ENCODE measurements at places on chromosomes 16 and 17.

DNA sequence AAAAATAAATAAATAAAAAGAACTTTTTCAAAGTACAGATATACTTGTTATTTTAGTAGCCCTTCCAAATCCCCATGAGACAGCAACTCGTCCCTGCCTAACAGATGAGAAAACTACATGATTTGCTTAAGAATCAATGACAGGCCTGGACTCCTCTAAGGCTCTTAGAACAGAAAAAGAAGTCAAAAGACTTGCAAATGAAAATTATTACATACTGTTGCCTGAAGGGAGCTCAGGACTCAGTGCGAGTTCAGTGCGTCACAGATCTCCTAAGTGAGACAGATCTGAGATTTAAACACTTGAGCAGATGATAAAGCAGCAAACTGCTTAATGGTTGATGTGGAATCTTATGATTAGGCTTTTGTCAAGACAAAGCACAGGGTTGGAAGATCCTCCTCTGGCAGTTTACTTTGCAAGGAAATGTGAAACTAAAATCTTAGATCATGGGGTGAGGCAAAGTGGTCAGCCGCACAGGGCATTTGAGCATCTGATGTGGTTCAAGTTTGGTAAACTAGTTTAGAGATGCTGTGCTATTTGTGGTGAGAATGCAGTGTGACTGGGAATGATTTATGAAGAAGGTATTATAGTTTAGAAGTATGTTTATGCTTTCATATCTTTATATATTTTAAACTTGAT is 138.1 kb downstream of the TRIM37 start:
- no peak for DNase-seq

- no peak for DNase-seq
Observed at GRCh38 chr17:67558740-67559380, 158.9 kb upstream of the NOL11 start.

GRCh38 chr17:65523853-65524664 is 37.4 kb downstream of the AXIN2 start:
- no peak for DNase-seq

DNA sequence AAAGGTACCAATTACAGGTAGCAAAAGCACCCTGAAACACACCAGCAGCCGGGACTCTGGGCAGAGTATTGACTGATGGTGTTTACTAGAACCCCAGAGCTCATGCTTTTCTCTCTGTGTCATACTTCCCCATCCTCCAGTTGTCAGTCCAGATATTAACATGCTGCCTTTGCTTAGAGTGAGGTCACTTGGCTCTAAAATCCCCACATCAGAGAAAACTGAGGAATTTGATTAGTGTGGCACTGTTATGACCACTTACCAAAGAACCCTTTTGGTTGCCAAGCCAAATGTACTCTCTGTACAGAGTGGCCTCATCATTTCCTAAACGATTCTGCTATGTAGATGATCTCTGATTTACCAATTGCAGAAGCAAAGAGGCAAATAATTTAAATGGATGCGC is 80.4 kb downstream of the ABCC12 start:
- peak; percentile 86 for DNase-seq

- DNase-seq, result peak; percentile 23
Observed at GRCh38 chr16:1407753-1408152, 6.8 kb downstream of the UNKL start.

GRCh38 chr17:9944704-9945103 is 39.6 kb upstream of the RCVRN start:
- no peak for DNase-seq

GRCh38 chr17:82110298-82110697 is 12.3 kb upstream of the FASN start:
- DNase-seq, result no peak

DNA sequence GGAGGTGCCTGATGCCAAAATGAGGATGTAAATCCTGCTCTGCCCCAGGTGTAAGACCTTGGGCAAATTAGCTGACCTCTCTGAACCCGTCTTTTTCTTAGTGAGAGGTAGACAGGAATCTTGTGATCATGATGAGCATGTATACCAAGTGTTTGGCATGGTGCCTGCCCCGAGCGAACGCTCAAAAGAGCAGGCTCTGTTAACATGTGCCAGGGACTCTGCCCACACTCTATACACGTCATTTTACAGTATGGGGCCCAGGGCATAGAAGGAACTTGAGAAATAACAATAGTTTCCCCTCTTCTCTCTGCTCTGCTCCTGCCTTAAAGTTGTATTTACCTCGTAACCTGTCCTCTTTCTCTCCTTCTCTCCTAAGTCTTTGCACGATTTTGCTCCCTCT is 9.3 kb upstream of the MAF start:
- no peak for DNase-seq

DNA sequence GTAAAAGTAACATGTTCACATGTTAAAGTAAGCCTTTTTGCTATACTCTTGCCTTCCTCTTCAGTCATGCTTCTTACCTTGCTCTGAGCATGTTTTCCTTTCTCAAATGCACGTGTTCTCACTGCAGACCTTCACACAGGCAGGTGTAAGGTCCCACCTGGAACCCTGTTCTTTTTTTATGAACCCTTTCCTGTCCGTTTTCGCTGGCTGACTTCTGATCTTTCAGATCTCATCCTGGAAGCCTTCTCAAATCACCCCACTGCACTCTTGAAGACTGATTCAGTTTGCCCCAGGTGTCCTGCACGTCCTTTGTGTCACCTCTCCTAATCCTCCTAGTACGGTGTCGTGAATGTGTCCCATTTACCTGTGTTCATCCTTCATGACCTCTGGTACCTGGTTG is 313.6 kb downstream of the SNX29 start:
- no peak for DNase-seq

- no peak for DNase-seq
Observed at GRCh38 chr16:48446534-48446920, 61.3 kb upstream of the SIAH1 start.

DNA sequence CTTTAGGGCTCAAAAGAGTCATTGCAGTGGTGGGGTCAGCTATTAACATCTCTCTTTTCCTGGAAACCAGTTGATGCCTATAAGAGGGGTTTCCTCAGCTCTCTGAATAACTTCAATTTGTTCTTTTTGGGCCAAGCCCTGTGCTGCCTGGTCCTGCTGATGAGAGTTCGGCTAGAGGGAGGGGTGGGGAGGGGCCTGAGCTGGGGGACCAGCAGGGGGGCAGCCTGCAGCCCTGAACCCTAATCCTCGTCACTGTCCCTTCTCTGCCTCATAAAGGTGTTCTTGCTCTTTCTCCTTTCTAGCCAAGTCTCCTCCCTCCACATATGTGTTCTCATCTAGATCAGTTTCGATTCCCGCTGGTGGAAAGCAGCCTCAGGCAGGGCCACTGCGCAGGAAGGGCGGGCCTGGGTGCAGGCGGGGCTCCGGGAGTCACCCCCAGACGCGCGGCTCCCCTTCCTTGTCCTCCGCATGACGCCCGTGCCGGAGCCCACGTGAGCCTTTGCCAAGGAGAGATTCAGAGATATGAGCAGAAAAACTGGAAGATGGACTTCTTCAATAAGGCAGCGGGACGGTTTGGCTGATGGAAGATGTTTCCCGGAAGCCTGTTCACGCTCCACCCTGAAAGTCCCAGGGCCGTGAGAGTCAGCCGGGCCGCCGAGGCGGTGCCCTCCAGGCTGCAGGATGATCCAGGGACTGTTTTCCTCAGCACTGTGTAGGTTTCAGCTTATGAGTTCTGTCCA is 15.0 kb upstream of the RHOT1 start:
- peak; percentile 88 for DNase-seq

DNA sequence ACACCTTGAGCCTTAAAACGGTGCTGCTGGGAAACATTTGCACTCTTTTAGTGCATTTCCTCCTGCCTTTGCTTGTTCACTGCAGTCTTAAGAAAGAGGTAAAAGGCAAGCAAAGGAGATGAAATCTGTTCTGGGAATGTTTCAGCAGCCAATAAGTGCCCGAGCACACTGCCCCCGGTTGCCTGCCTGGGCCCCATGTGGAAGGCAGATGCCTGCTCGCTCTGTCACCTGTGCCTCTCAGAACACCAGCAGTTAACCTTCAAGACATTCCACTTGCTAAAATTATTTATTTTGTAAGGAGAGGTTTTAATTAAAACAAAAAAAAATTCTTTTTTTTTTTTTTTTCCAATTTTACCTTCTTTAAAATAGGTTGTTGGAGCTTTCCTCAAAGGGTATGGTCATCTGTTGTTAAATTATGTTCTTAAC is 4.4 kb downstream of the SOX9 start:
- peak; percentile 48 for DNase-seq

DNA sequence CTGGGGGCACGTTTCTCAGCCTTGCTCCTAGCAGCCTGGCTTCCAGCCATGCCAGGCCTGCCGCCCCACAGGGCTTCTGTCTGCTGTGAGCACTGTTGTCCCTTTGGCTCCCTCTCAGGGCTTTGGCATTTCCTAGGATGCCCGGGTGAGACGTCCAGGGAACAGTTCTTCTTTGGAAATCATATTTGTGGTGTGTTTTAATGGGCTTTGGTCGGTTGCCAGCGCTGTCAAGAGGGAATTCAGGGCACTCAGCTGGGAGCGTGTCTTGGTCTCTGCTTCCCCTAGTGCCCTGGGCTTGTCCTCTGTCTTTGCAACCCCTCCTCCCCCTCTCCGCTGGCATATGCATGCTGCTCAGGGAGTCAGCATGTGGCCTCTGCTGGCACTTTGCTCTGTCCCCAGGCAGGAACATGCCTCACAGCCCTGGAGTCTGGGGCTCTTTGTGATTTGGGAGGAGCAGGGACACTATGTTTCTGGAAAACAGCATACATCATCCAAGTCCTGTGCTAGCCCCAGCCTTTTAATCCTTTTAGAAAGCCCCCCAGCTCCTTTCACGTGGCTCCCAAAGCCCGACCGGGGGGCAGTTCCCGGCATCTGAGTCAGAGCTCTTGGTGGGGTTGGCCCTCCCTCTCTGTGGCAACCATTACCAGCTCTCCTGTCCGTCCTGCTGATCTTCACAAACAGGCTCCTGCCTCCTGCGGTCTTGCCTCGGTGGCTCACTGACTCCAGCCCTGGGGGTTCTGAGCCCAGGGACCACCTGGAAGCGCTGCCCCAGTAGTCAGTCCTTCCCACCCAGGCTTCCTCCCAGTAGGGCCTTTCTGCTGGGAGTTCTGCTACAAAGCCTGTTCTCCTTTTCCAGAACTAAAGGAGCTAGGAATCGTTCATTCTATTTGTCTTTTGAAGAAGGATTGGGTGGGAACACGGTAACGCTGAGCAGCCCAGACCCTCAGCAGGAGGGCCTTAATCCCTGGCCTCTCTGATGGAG is 26.7 kb downstream of the SAP30BP start:
- DNase-seq, result peak; percentile 97

GRCh38 chr16:50740736-50741135 is 1.1 kb upstream of the CYLD start:
- no peak for DNase-seq

DNA sequence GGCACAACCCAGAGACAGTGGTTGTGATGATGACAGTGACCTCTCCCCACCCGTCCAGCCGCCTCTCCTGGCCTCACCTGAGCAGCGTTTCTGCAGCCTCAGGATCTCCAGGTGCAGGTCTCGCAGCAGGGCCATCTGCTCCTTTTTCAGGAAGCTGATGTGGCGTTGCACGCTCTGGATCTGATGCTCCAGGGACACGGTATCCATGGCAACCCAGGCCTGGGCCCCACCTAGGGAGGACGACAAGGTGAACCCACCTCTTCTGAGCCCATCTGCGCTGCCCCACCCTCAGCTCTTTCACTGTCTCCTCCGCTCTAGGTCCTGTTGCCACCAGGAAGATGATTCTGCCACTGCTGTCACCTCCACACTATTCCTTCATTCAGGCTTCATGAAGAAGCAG is 14.5 kb downstream of the CCDC92B start:
- DNase-seq, result no peak

- DNase-seq, result peak; percentile 89
Observed at GRCh38 chr16:58264961-58265479, 29.8 kb downstream of the PRSS54 start.

DNA sequence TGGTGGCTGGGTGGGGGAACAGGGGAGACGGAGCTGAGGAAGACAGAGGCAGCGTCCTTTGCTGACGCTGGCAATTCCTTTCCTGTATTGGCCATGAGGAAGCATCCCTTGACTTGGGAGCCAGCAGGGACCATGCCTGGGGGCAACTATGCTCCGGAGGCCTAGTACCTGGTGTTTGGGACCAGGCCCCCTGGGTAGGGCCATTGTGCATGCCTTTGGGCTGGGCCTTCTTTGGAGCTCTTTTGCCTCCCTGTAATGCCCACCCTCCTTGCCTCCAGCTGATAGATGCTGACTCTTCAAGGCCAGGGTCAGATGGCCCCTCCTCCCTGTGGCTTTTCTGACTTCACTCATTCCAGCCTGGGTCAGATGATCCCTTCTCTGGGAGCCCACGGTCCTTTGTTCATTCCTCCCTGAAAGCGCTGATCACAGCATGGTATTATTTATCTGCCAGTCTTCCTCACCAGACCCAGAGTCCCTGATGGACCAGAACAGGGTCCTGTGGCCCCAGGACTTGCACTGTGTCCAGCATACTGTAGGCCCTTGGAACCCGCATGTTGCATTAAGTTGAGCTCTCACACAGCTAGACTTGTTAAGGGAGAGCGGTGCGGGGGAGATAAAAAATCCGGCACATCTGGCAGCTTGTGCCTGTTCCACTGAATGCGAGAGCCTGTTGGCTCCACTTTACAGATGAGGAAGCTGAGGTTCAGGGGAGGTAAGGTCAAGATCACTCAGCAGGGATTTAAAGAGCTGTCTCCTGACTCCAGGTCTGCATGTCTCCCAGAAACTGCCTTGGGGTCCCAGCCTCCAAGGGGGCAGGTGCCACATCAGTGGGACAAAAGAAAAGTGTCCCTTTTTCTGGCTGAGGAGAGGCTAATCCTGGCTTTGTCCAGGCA is 2.9 kb downstream of the STARD3 start:
- peak; percentile 37 for DNase-seq

GRCh38 chr17:56752263-56752836 is 81.4 kb downstream of the C17orf67 start:
- peak; percentile 8 for DNase-seq

GRCh38 chr16:25841761-25842160 is 150.0 kb downstream of the HS3ST4 start:
- no peak for DNase-seq

DNA sequence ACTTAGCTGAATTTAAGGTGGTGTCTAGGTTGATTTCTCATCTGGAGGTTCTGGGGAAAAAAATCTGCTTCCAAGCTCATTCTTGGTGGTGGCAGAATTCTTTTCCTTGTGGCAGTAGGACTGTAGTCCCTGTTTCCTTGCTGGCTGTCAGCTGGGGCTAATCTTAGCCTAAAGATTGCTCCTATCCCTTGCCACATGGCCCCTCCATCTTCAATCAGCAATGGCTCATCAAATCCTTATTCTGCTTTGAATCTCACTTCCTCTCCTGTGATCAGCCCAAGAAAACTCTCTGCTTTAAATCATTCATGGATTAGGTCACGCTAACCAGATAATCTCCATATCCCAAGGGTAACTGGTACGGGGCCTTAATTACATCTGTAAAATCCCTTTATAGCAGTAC is 6.6 kb downstream of the FAM20A start:
- DNase-seq, result no peak
